ENCODE measurements at places on chromosomes 12 and 14.

GRCh38 chr12:50776749-50777728, 13.1 kb downstream of the ATF1 start:
- no peak for ATAC-seq

DNA sequence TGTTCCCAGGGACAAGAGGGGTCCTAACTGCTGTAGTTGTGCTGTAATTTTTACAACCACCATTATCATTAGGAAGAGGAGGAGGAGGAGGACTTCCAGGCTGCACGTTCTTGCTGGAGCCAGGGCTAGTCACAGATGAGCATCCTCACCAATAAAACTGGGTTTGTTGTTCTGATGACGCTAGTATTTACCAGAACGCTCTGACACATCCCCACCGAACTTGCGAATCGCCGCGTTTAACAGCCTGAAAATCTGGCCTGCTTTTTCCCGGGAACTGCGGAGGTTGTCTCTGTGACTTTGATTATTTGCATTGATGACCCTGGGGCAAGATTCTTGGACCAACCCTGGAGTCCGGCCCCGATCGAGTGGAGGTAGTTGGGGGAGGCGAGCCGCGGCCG, 10.2 kb downstream of the TBX5 start:
- ATAC-seq, result no peak

DNA sequence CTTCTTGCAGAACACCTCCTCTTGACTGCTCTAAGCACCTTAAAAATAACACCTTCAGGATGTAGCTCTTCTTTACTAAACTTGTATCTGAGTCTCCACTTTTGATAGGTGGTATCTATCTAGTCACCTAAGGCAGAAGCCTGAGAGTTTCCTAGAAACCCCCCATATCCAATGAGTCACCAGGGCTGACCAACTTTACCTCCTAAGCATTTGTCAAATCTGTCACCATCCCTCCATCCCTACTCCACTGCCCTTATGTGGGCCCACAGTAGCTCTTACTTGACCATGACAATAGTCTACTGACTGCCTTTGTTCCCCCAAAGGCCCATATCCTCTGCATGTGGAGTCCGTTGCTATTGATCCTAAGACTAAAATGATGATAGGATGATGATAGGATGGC, 15.9 kb downstream of the AVIL start:
- ATAC-seq, result no peak

DNA sequence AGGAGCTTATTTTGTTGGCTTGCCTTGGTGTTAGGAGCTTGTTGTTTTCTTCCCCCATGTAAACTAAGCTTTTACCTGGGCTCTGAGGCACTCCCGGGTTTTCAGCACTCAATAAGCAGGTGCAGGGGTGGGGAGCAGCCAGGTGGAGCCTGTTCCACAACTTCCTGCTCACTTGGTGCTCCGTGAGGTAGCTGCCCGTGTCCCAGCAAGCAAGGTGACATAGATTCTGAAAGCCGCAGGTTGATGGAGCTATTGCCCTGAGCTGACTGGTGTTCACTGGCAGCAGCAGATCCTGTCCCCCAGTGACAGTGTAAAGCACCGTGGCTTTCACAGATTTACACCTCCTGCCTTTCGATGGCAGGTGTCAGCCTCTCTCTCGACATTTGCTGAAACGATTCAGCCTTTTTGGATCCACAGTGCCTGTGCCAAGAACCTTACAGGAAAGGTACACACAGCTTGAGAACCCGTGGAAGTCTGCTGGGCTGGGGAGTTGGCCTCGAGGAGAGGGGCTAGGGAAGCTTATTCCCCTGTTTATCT, 295.7 kb upstream of the FKBP4 start:
- no peak for ATAC-seq

- no peak for ATAC-seq
These were observed 2.1 kb upstream of the CRIP2 start for GRCh38 chr14:105472486-105472991.

DNA sequence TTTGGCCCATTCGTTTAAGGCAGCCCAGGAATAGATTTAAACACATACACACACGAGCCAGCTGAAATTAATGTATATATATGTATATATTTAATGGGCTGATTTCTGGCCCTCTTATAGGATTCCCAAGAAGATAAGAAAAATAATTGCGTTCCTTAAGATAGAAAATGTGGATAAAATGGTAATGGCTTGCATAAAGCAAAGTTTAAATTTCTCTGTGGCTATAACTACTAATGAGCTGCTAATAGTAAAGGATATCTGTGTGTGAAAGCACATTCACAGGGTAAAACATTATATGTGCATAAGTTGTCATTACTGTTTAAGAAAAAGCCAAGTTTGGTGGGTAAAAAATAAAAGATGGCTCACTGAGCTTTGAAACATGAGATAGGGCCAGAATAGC, 133.6 kb upstream of the AMIGO2 start:
- no peak for ATAC-seq

DNA sequence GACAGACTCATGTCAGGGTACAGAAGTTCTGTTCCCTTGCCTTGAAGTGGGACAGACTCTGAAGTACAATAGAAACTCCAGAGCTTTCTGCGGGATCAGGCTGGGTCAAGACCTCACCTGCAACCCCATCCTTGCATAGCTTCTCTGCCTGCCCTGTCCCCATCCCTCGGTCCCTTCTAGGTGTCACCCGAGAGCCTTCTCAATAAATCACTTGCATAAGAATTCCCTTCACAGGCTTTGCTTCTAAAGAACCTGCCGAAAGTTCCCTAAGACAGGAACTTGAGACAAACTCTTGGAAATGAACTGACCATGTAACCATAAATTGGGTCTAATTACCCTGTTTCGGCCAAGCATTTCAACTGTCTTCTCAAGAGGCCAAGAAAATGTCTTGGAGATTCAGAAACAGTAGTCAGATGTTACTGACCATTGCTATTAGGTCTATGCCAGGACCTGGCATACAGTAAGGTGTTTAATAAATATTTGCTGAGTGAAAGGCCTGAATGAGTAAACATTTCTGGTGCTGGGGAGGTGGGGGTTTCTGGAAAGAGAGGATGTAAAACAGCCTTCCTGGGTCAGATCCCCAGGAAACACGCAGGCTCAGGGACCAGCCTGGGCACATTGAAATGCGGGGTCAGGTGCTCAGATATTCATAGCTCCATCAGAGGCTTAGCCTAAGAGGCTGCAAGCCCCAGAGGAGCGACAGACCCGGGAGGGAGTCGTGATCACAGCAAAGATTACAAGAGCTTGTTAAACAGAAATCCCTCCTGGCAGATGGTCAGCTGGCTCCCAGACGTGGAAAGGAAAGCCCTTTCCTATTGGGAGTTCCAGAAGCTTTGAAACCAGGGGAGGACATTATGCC, 226.2 kb upstream of the LHX5 start:
- peak; percentile 71 for ATAC-seq

GRCh38 chr12:109154451-109155438, 38.4 kb downstream of the ACACB start:
- ATAC-seq, result peak; percentile 94

- ATAC-seq, result no peak
These were observed 6.4 kb downstream of the CINP start for GRCh38 chr14:102356280-102356679.

- ATAC-seq, result no peak
These were observed 278.8 kb downstream of the ZFP36L1 start for GRCh38 chr14:68513838-68514607.
